Right lobe of liver (tissue), 6 donors: ENCODE measurements at places on chromosomes 1 and 21.

GRCh38 chr1:233972951-233973635 lies 68.6 kb downstream of the SLC35F3 start:
- DNase-seq, result no peak

DNA sequence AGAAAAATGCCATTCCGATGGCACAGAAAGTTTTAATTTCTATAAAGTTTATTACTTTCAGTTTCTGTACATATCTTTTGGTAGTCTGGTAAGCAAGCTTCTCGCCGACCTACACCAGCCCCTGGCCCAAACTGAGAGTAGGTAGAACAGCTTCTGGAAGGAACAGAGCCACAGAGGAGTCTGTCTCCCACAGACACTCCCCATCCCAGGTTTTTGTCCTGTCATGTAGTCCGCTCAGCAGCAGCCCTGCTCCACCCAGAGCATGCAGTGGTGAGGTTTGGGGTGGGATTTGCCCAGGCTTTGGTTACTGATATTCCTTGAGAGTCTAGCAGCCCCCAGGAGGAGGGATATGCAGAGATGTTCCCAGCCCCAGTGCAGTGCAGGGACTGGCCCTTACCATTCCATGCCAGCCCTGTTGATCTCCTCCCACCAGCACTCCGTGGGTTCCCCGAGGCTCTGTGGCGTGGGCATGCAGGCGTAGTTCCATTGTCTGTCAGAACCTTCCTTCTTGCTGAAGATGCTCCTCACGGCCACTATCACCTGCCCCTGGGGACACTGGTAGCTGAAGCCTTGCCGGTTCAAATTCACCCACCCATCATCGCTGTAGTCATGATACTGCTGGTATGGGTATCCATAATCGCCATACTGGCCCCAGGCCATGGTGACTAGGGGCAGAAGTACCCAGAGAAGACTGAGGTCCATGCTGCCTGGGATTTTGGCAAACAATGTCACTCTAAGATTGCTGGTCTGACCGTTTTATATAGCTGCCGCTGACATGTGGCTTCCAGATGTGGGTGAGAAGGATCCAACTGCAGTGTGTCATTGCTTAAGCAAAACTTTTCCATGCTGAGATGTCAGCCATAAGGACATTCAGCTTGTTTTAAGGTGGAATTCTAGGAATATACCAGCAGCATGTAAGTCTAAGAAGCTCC lies at the start of gene DPT:
DPT (minus strand) TSS at position 734 of the 932 bp plus-strand sequence; CDS start at position 702, 32 bp downstream.
- no peak for DNase-seq

- DNase-seq, result no peak
These were observed 737.8 kb upstream of the ADAMTS5 start for GRCh38 chr21:27704567-27705166.

- DNase-seq, result no peak
These were observed 88.5 kb upstream of the NFASC start for GRCh38 chr1:204782118-204782700.
